ENCODE measurements at places on chromosomes 16 and 17.

DNA sequence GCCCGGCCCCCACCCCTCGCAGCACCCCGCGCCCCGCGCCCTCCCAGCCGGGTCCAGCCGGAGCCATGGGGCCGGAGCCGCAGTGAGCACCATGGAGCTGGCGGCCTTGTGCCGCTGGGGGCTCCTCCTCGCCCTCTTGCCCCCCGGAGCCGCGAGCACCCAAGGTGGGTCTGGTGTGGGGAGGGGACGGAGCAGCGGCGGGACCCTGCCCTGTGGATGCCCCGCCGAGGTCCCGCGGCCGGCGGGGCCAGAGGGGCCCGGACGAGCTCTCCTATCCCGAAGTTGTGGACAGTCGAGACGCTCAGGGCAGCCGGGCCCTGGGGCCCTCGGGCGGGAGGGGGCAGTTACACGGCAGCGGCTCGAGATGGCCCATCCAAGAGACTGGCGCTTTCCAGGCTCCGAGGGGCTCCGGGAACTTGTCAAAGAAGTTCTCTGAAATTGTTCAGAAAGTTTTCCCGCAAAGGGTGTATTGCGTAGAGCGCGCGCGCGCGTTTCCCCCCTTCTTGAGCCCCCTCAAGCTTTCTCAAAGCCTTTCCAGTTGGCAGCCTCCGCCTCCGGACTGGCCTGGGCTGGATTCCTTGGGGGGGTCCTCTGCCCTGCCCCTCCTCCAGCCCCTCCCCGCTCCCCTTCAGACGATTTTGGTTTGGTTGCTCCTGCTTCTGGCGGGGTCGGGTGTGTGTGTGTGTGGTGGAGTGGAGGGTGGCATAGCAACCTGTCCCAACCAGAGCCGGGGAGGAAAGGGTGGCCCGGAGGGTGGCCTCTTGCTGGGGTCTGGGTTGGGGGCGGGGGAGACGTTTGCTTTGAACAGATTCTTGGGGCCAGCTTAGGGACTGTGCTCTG is 504 bp downstream of the ERBB2 start:
- no peak for DNase-seq

DNA sequence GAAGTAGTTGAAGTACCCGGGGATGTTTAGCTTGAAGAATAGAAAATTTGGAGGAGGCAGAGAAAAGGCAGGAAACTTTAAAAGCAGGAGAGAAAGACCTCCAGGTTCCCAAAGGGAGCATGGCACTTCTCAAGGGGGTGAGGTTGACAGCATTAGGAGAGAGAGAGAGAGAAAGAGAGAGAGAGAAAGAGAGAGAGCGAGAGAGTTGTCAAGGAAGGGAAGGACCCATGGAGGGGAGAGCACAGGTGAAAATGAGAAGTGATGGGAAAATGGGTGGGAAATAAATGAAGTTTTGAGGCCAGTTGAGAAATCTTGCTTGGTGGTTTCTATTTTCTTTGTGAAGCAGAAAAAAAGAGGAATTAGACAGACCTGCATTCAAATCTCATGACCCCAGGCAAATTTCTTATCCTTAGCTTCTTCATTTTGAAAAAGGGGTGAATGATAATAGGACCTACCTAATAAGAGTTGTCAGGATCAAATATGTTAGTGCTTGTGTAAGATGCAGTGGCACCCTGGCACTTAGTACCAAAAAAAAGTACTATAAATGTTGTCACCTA is 24.0 kb downstream of the PRKCB start:
- no peak for DNase-seq

GRCh38 chr16:87674419-87674818 is 72.1 kb downstream of the JPH3 start:
- DNase-seq: no peak

GRCh38 chr17:66580184-66580955 is 254.5 kb upstream of the CACNG5 start:
- no peak for DNase-seq

All from activated CD8-positive, alpha-beta memory T cell treated with anti-CD3 and anti-CD28 coated beads for 1 hour (primary cell).